ENCODE measurements at places on chromosomes 16 and 17. TPM values are rescaled to one million over a fixed set of nuclear protein-coding genes. Genes with fewer than 3 reads are reported as not detected.

PYCARD gene
- 10.3 TPM for total RNA-seq

MYL4 gene
- total RNA-seq = 0.67 TPM

HES7 gene
- 4.6 TPM for total RNA-seq

DNA sequence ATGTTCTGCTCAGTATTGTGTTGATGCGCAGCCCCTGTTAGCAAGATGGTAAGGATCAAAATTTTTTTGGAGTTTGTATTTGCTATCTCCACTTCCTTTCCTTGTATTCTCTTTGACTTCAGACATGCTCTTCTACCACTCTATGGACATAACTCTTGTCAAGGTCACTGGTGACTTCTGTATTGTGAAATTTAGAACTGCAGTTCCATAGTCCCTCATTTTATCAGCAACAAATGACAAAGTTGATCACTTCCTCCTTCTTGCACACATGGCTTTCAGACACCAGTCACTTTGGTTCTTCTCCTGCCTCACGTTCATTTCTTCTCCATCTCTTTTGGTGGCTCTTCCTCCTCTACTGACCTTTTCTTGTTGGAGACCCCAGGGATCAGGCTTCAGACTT lies 21.1 kb downstream of the COX11 start:
- no peak for DNase-seq

GRCh38 chr16:71172481-71173207 lies 57.9 kb downstream of the HYDIN start:
- no peak for DNase-seq

DNA sequence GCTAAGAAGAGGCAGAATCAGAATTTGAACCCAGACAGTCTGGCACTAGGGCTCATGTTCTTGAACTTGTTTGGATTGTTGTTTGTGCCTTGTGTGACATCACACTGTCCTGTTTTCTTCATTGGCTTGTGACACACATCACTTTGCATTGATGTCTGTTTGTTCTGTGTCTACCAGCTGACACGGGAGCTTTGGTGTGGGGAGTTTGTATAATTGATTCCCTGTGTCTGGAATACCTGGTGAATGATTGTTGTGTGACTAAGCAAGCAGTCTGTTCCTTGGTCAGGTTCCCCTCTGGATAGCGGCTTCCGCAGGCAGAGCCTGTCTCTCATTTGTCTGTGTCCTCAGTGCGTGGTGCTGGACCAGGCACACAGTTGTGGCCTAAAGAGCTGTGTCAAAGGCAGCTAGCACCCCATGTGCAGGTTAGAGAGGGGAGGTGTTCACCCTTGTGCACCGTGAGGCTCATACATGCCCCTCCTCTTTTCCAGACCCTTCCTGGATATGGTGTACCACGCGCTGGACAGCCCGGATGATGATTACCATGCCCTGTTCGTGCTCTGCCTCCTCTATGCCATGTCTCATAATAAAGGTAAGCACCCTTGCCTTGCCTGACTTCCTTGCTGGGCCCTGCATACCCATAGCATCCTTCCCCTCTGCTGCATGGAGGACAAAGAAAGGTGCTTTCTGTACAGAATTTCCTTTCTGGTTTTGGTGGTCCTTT lies 80.1 kb downstream of the CLEC16A start:
- DNase-seq = no peak

DNA sequence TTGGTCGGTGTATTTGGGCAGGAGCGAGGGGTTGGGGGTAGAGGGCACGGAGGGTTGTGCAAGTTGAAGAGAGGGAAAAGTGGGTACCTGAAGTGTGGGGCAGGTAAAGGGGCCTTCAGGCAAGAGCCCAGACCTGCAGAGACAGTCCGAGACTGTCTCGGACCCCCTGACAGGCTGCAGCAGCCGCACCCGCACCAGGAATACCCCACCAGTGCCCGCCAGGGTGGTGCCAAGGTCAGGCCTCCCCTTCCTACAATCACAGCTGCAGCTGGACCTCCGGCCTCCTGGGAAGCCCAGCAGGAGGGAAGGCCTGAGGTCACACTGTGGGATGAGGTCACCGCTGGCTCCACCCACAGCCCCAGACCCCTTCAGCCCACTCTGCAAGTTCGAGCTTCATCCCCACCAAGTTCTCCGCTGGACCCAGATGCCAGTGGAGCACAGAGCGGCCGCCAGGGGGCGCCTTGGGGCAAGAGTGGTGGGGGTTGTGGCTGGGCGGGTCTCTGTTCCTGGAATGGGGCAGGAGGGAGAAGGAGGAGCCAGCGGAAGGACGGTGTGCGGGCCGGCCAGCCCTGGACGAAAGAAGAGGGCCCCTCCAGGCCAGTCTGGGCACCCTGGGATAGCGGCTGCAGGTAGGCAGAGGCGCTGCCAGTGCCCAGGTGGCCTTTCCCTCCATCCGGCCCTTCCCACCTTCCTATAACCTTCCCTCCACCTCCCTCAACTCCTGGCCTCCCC lies at the start of gene HSD3B7:
HSD3B7 (plus strand) TSS at position 539 of the 732 bp plus-strand sequence. CDS start 452 bp downstream, outside the sequence.
- peak; percentile 69 for DNase-seq

DNA sequence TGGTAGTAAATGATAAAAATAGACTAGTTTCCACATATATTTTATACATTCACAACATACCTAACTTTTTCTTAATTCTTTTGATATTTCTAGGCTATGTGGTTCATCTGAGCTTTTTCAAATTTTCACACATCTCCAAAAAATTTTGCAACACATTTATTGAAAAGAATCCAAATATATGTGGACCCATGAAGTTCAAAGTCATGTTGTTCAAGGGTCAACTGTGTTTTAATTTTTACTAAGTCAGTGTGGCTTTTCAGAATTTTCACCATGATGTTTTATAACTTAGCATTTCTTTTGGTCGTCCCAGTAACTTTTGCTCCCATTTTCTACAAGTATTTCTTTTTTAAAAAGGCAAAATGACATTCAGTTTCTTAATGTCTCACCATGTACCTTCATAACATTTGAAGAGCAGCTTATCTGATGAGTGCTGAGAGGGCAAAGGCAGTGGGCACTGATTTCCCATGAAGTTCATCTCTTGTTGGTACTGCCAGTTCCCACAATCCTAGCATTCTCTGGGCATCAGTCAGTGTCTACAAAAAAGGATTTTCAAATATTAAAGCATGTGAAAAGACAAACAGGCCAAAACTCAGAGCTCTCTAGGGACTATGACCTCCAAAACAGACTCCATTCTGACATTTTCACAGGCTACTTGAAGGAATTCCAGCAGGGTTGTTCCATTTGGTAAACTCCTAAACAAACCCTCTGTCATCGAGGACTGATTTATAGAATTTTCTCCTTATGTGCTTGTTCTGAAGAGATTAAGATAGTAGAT lies 80.3 kb downstream of the MRTFB start:
- DNase-seq = no peak

GRCh38 chr16:84650062-84650991 lies 2.0 kb downstream of the KLHL36 start:
- no peak for DNase-seq

DNA sequence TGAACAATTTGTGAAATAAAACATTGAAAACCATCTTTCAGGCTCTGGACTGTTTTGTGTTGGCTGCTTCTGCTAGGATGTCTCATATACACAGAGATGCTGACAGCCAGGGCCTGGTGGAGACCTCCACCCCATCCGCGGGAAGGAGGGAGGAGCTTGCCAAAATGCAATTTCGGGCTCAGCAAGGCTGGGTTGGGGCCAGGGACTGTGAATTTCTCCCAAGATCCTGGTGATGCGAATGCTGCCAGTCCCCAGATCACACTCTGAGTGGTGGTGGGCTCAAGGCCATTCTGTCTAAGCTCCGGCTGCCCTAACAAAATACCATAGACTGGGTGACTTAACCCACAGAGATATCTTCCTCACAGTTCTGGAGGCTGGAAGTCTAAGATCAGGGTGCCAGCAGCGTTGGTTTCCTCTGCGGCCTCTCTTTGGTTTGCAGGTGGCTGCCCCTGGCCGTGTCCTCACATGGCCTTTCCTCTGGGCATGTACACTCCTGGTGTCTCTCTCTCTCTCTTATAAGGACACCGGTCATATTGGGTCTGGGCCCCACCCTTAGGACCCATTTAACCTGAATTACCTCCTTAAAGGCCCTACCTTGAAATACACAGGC lies 89.8 kb downstream of the CRISPLD2 start:
- DNase-seq = no peak

DNA sequence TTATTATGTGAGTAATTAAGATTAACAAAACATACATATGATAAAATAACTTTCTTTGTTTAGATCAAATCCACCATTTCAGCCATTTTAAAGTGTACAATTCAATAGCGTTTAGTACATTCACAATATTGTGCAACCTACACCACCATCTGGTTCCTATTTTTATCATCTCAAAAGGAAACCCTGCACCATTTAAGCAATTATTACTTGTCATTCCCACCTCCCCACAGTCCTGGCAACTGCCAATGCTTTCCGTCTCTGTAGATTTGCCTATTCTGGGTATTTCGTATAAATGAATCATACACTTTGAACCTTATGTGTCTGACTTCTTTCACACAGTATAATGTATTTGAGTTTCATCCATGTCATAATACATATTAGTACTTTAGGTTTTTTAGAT lies 162.5 kb upstream of the CNTNAP4 start:
- no peak for DNase-seq

GRCh38 chr17:82527898-82528297 lies 8.4 kb downstream of the FOXK2 start:
- no peak for DNase-seq

DNA sequence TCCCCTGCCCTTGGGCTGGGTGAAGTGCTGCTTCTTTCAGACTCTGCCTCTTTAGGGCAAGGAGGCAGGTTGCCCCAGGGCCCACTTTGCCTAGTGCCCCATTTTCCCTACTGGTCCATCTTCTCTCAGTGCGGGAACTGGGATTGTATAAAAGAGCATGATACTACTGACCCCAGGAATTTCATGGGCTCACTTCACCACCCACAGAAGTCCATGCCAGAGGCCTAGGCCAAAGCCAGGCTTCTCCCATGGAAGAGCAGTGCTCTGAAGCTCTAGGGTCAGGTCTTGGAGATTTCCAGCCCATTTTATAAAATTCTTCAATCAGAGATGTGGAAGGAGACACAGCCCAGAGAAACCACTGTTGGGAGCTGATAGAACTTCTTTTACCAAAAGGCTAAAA lies 5.7 kb downstream of the CACNG1 start:
- no peak for DNase-seq

DNA sequence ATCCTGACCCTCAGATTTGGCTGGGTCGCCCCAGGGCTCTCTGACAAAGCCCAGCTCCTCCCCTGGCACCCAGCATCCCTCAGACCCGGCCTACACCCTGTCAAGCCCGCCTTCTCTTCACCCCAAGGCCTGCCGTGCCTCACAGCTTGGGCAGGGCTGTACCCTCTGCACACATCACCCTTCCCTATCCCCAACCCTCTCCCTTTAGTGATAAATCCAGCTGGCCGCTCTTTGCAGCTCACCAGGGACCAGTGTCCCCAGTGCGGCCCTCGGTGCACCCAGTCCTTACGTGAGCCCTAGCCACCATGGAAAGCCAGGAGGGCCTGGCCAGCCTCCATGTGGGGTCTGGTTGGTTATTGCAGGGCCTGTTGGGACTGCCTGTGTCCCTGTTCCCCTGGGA lies 74.5 kb downstream of the RAI1 start:
- DNase-seq = no peak

DNA sequence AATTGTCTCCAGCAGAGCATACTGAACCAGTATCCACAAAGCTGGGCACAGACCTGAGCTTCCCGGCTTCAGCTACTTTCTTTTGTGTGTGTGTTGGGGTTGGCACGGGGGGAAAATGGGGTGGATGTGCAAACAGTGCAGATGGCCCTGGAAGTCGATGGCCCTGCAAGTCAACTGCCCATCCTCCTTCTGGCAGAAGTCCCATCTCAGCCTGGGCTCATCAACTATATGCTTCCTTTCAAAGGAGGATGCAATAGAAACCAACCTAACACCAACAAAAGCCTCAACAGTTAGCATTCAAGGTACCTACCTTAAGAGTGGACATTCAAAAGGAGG lies 55.7 kb downstream of the SOX9 start:
- no peak for DNase-seq

DNA sequence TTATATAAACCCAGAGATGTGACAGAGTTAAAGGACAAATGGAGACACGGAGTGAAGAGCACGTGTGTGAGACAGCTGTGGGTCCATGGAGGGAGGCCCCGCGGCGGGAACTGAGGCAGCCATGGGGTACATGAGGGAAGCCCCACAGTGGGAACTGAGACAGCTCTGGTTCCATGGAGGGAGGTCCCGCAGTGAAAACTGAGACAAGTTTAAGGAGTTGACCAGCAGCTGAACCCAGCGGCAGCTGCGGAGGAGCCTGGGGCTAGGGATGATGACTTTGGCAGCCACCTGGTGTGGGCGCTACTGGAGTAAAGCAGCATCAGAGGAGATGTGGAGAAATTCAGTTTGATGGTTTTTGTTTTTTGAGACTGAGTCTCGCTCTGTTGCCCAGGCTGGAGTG lies 185.1 kb downstream of the RPTOR start:
- no peak for DNase-seq

DNA sequence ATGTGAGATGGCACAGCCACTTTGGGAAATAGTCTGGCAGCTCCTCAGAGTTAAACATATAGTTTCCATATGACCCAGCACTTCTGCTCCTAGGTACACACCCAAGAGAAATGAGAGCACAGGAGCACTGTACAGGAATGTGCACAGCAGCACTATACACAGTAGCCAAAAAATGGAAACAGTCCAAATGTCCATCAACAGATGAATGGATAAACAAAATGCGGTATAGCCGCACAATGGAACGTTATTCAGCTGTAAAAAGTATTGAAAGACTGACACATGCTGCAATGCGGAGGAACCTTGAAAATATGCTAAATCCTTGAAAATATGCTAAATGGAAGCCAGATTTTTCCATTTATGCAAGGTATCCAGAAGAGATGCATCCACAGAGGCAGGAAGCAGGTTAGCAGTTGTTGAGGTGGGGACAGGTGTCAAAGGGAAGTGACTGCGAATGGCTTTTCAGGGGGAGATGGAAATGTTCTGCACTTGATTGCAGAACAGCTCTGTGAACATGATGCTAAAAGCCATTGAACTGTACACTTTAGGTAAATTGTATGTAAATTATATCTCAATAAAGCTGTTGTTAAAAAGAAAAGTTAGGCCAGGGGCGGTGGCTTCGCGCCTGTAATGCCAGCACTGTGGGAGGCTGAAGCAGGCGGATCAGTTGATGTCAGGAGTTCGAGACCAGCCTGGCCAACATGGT lies 80.7 kb downstream of the MPRIP start:
- DNase-seq = peak; percentile 17

GRCh38 chr17:80005360-80006338 lies 30.0 kb downstream of the TBC1D16 start:
- peak; percentile 72 for DNase-seq

GRCh38 chr17:47733674-47734410 lies 806 bp downstream of the TBX21 start:
- no peak for DNase-seq

- no peak for DNase-seq
Observed at GRCh38 chr17:15658296-15658695, 25.8 kb downstream of the TRIM16 start.
